Neural progenitor cell (in vitro differentiated cells): ENCODE measurements at places on chromosomes 6 and 20.

DNA sequence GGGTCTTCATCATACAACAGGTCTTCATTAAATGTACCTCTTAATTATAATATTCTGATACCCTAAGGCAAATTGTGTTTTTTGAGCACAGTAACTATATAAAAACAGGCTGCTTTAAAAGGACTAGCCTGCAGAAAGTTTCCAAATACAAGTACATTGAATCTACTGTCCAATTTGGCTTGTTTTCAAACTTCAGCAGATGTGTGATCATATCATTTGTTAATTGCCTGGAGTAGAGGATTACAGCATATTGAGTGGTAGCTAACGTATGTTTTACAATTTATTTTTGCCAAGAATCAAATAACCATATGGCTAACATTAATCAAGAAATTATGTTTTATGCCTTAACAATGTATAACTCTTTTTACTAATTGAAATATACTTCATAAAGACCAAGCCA is 12.6 kb downstream of the TINAG start:
- no peak for DNase-seq

GRCh38 chr6:136751522-136751956 is 40.7 kb downstream of the MAP3K5 start:
- DNase-seq = no peak

DNA sequence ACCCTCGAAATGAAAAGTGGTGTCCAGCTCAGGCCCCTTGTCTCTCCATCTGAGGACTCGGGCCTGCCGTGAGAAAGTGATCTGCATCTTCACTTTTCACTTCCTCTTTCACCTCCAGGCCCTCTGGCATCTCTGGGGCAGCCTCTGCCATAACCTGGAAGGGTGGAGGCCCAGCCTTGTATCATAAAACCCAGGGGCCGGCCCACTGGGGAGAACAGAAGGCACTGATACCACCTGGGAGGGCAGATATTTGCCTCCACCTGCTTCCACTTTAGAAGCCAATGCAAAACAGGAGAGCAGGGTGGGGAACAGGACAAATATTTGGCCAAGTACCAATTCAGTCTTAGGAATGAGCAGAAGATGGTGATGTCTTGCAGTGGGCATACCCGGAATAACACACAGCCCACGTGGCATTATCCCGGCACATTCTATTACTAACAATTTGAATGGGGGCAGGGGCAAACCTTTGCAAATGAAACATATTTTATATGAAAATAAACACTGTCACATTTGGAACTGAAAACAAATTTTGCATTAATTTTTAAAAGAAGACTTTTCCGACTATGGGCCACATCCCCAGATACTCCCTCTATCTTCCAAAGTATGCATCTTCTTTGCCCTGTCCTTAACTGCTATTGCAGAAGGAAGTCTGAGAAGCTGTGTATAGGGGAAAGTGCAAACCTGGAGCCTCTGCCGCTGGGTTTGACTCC is 69.2 kb upstream of the TBC1D7 start:
- DNase-seq = no peak

- DNase-seq = no peak
Measured at GRCh38 chr6:50213146-50213545, 163.4 kb upstream of the DEFB112 start.

DNA sequence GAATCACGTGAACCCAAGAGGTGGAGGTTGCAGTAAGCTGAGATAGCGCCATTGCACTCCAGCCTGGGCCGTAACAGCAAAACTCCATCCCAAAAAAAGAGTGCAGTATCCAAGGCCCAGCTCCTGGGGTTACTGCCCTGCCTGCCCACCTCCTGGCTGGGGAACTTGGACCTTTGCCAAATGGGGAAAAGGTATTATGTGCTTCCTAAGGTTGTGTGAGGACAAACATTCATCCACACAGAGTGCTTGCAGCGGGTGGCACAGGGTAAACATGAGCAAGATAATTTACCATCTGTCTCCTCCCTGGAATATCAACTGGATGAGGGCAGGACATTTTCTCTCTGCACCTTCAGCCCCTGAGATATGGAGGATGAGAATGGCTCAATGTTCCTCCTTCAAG is 94.9 kb upstream of the POPDC3 start:
- DNase-seq = no peak

DNA sequence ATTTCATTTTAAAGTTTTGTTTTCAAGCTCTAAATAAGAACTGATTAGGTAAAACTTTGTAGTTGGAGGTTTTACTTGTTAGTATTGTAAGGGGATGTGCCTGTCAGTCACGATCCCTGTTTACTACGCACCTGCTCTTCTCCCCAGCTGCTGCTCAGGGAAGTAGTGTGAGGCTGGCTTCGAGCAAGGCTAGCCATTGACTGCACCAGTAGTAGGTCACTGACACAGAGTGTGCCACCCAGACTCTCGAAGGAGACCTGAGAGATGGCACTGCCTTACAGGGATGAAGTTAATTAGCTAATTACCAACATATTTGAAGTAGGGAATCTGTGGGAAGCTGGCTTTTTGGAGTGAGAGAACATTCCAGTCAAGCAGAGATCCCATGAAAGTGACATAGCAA is 89.2 kb downstream of the DNAH8 start:
- peak; percentile 12 for DNase-seq

DNA sequence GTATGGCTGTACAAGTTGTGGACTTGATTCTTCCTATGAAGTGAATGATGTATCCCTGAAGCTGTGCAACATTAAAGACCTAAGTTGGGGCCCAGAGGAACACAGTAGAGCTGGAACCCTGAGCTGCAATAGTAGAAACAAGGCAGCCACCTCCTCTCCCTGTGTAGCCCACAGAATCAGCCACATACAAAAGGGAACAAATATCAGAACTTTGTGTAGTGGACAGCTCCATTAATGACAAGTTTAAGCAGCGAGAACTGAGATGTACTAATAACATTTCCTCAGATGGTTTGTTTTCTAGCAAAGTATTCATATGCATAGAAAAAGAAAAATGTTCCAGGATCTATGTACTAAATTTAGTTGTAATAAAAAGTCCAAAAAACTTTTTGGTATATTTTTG is 19.2 kb downstream of the PHACTR1 start:
- no peak for DNase-seq

DNA sequence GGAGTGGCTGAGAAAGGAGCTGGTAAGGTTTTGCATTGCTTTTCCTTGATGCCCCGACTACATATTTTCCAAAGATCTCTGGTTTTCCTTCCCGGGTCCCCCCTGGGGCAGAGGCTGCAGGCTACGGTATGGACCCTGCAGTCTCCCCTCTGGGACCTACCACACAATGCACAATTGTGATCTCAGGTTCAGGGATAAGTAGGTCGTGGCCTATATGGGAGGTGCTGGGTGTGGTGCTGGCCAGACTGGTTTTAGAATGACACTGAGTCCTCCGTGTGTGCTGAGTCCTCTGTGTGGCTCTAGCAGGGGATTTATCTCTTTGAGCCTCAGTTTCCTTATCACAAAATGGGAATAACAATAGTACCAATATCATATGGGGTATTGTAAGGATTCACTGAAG is 376 bp downstream of the C20orf202 start:
- DNase-seq = no peak

DNA sequence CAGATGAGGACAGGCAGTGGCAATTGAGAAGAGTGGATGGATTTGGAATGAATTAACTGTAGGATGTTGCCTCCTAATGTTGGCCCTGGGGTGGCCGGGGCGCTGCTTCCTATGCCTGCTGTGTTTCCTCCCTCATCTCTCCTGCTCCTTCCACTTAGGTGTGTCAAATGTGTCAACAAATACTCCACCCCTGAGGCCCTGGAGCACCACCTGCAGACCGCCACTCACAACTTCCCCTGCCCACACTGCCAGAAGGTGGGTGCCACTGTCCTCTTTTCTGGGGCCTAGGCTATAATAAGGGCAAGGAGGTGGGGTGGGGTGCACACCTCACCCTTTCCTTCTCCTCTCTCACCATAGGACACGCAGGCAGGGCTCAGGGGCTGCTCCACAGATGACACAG is 30.0 kb upstream of the CHMP4B start:
- DNase-seq = no peak

- DNase-seq = no peak
Measured at GRCh38 chr6:356828-357251, 34.7 kb upstream of the IRF4 start.

GRCh38 chr6:13467216-13467600 is 20.2 kb downstream of the GFOD1 start:
- DNase-seq = no peak

- no peak for DNase-seq
Measured at GRCh38 chr6:119952696-119953095, 603.1 kb upstream of the MAN1A1 start.

DNA sequence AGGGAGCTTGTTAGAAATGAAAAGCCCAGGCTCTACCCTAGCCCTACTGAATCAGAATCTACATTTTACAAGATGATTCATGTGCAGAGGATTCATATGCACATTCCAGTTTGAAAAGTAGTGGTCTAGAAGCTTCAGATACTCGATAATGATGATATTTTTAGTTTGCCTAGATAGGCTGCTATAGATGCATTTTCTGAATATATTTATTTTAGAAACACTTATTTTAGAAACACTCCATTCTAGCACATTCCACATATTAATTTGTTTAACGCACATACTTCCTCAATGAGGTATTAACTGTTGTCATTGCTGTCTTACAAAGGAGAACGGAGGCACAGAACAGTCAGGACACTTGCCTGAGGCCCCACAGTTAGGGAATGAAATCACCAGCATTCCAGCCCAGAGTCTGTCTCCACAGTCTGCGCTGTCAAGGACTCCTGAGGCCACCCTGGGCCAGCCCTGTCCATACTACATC is 64.4 kb downstream of the SNAP25 start:
- no peak for DNase-seq

GRCh38 chr6:2441601-2442475 is 196.4 kb upstream of the GMDS start:
- DNase-seq = no peak

GRCh38 chr6:72522735-72523141 is 99.1 kb upstream of the KCNQ5 start:
- DNase-seq = peak; percentile 67

GRCh38 chr20:2387180-2387577 is 6.5 kb downstream of the TGM6 start:
- peak; percentile 69 for DNase-seq

DNA sequence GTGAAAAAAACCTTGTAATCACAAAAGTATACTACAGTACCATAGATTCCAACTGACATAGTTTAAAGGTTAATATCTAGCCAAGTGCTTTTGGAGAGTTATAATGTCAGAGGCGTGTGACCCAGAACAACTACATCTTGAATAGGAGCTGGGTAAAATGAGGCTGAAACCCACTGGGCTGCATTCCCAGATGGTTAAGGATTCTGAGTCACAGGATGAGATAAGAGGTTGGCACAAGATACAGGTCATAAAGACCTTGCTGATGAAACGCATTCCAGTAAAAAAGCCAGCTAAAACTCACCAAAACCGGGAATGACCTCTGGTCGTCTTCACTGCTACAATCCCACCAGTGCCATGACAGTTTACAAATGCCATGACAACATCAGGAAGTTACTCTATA is 22.4 kb upstream of the KIAA0408 start:
- DNase-seq = no peak

DNA sequence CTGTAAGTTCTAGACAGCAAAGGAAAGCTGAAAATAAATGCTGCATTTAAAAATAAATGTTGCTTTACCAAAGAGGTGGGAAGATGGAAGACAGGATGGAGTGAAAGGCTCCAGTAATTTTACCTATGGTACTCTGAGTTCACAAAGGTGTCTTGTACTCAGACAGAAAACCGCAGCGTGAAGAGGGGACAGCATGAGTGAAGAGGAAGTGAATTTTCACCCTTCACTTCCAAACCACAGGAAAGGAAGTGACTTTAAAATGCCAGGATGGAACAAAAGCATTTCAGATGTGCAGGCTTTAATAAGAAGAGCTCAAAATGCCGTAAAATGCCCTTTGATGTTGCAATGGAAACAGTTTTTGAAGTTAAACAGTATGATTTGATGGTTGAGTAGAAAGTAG is 91.2 kb upstream of the TINAG start:
- no peak for DNase-seq

- no peak for DNase-seq
Measured at GRCh38 chr6:39432330-39433025, 110.0 kb upstream of the KCNK16 start.

GRCh38 chr6:138480279-138480949 is 18.9 kb downstream of the NHSL1 start:
- DNase-seq = no peak

GRCh38 chr6:139257821-139258398 is 33.9 kb downstream of the TXLNB start:
- DNase-seq = peak; percentile 10

DNA sequence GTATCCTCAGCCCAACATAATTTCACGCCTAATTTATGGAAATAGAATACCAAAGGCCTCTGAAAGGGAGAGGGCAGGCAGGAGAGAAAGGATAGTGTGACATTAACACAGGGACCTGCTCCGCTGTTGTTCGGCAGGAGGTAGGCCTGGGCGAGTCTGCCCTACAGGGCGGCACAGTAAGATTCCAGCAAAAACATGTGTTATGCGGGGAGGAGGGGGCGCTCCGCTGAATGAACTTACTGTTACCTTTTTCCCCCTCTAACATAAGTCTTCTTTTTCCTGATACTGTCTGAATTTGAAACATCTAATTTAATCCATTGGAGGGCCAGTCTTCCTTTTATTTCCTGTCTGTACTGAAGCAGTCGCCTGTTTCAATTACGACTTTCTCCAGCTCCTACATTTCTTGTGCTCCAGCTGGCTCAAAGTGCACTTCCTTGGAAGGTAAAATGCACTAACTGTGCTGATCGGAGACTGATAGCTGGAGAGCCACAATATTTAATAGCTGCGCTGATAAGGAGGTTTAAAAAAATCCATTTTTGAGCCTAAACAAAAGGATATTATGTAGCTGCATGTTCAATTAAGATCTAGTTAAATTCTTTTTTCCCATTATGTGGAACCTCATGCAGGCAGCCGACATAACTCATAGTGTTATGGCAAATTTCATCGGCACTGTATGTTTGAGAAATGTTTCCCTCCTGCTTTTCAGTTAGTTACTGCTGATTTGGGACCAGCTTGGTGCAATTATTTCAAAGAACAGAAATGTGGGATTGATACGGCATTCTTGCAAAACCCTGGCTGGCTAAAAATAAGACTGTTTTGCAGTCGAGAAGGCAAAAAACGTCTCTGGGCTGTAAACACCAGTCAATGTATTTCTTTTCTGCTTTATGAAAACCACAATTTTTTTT is 193.0 kb downstream of the FOXC1 start:
- DNase-seq = no peak

DNA sequence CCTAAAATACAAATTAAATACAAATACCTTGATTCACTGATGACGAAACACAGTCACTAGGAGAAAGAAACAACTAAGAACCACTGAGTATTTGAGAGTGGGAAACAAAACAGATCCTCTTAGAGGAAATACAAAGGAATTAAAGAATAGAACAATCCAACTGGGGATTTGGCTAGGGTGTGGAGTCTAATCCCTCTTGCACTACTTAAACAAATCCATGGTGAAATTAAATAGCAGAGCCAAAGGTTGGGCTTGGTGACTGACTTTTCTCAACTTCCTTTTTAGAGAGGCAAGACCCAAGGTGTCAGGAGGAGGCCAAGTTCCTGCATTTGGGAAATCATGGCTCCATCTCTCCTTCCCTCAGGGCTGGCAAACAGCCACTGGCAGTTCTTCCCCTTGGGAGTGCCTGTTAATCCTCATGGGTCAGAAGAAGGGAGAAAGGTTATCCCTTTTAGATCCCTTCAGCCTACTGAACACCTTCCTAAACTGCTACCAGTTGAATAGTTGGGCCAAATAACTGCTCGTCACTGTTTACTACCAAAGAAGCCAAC is 101.2 kb upstream of the TRAF3IP2 start:
- peak; percentile 71 for DNase-seq
